ENCODE measurements at places on chromosomes 12 and 14.

DNA sequence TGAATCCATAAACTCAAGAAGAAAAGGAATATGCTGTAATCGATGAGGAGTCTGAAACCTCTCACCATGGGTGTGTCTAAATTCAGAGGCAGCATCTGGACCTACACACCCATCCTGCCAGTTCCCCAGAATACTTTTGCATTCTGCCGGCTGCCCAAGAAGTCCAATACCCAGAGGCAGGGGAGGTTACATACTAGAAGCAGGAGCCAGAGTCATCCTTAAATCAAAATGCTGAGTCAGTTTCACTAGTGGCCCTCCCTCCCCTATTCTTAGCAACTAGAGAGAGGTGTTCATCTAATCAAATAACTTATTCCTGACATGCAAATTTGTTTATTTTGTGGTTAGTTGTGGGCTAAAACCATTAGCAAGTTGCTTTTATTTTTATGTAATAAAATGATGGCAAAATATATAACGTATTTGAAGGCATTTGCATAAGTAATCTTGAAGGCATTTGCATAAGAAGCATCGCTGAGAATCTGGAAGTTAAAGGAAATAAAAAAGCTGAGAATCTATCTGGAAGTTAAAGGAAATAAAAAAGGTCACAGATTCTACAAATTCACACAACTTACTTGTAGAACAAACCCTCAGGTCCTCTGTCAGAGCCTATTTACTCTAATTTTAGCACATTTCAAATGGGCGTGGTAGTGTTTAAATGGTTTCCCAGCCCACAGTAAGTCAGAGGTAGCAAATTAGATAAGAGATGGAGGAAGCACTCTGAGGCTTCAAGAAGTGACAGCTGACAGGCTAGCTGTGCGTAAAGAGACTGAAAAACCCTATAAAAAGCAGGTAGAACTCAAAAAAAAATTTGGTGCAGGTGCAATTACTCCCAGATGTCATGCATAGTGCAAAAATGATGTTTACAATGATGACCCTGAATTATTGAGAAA, 7.8 kb downstream of the BHLHE41 start:
- ATAC-seq = no peak

GRCh38 chr12:12837025-12837812, 24.1 kb downstream of the DDX47 start:
- peak; percentile 66 for ATAC-seq

- ATAC-seq = peak; percentile 81
These were observed 63.5 kb upstream of the MBIP start for GRCh38 chr14:36383767-36384431.

DNA sequence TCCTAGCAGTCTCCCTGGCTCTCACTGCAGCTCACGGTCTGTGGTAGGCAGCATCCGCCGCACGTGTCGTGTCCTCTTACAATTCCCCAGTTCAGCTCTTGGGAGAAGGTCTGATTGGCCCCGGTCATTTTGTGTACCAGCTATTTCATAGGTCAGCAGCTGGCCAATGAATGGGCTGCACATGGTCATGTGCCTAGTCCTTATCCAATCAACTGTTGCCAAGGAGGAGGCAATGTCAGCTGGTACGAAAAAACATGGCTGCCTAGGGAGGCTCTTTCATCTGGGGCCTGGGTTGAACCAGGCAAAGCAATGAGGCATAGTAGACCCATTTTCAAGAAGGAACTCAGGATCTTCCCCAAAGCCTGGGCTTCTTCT, 46.1 kb downstream of the RNFT2 start:
- peak; percentile 27 for ATAC-seq

GRCh38 chr12:66132408-66132807, 1.9 kb upstream of the LLPH start:
- no peak for ATAC-seq

GRCh38 chr14:20811986-20812975, 9.6 kb upstream of the RNASE1 start:
- peak; percentile 19 for ATAC-seq

GRCh38 chr12:28158353-28158752, 31.9 kb upstream of the CCDC91 start:
- no peak for ATAC-seq

GRCh38 chr12:54762390-54762789, 91.9 kb upstream of the MUCL1 start:
- no peak for ATAC-seq
